Activated CD4-positive, CD25-positive, alpha-beta regulatory T cell (primary cell): ENCODE measurements at places on chromosomes 4 and X.

GRCh38 chr4:657834-658667 lies 16.0 kb downstream of the ATP5ME start:
- no peak for DNase-seq

- no peak for DNase-seq
Observed at GRCh38 chr4:119025420-119025819, 110.2 kb upstream of the MYOZ2 start.

DNA sequence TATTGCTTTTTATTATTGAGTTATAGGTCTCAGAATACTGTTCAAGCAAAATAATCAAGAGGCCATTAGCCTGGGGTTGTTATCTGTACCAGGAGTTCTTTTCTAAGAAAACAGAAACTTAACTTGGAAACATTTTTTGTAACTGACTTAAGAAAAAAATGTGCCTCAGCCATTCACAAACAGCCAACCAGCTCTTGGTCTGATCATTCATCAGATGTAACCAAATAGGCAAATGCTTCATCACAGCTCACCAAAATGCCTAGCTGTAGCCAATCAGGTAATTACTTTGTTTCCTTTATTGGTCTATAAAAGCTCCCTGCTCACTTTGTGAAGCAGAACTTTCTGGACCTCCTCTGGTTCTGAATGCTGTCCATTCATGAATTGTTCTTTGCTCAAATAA lies 387.7 kb downstream of the FAT4 start:
- no peak for DNase-seq

DNA sequence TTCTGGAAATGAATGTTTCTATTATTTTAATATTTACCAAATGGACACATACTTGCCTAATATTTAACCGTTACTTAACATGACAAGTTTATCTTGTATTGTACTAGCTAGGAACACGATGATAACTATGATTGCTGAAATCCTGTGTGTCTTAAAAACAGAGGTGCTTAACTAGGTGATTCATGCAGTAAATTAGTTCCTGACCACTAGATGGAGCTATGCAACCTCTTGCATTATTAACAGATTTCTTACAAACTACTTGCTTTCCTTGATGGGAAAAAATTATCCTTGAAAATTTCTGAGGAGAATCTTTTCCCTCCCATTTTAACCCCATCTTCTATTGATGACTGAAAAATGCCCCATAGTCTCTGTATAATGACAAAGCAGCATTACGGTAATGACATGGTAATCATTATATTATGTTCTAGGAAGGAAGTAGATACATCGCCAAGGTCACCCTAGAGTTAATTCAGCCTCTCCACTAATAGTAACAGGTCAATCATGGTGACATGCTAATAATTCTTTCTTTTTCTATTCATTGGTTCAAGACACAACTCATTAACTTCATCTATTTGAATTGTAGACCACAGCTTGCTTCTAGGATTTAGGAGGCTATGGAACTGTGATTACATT lies 844.2 kb downstream of the RAPGEF2 start:
- no peak for DNase-seq

GRCh38 chr4:55014876-55015275 lies 110.5 kb downstream of the KDR start:
- DNase-seq = no peak

DNA sequence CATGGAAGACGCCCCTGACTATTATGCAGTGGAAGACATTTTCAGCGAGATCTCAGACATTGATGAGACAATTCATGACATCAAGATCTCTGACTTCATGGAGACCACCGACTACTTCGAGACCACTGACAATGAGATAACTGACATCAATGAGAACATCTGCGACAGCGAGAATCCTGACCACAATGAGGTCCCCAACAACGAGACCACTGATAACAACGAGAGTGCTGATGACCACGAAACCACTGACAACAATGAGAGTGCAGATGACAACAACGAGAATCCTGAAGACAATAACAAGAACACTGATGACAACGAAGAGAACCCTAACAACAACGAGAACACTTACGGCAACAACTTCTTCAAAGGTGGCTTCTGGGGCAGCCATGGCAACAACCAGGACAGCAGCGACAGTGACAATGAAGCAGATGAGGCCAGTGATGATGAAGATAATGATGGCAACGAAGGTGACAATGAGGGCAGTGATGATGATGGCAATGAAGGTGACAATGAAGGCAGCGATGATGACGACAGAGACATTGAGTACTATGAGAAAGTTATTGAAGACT lies 3.6 kb downstream of the TSPYL2 start:
- no peak for DNase-seq

- DNase-seq = no peak
Observed at GRCh38 chr4:141391771-141392170, 171.1 kb downstream of the ZNF330 start.

DNA sequence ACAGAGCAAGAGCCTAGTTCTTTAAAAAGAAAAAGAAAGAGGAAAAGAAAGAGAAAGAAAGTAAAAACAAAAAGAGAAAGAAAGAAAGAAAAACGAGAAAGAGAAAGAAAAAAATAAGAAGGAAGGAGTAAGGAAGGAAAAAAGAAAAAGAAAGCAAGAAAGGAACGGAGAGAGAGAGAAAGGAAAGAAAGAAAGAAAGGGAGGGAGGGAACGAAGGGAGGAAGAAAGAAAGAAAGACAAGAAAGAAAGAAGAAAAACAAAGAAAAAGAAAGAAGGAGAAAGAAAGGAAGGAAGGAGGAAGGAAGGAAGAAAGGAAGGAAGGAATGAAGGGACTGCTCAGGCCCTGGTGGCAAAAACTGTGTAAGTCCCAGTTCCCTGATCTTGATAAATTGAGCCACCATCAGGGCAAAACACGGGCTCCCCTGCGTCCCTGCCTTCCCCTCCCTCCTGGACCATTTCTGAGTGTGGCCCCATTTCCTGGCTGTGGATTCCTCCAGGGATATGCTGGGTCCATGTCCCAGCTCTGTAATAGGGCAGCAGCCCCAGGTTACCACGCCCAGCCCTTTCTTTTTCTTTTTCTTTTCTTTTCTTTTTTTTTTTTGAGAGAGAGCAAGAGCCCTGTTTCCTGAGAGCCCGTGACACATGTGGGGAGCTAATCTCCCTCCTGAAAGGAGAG lies 44.8 kb downstream of the SHOX start:
- DNase-seq = no peak

DNA sequence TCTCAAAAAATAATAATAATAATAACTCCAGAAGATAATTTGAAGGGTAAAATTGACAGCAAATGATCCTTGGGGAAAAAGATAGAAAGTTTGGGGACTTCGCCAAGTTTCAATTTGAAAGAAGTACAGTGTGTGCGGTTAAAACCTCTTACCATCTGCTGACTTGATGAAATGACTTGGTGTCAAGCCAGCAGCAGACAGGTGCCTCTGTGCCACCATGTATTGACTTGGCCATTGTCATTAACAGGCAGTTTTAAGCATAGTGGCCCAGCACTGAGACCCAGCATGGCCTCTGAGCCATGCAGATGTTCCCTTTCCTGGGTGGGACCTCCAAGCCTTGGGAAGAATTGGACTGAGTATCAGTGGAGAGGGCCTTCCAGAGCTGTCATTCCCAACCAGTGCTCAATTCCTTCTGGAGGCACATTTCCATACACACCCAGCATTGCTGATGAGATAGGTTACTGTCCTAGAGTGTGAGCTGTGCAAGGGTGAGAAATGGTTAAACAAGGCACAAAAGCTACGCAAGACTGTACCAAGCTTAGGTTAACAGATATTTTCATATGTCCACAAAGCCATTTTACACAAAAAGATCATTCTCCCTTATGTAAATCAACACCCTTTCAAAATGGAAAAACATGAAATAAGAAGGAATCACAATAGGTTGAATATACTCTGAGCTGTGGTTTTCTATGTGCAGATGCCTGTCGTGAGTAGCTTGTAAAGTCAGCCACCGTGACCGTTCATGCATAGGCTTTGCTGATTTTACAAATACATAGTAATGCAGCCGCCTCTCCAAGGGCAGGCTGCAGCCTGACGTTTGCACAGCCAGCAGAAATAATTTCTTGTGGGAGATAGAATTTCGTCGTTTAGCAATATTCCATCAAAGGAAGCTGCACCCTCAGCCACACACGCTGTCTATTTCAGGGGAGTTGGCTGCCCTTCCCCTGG lies 59.4 kb upstream of the FBXW7 start:
- no peak for DNase-seq

GRCh38 chr4:94648699-94649098 lies 109.1 kb upstream of the BMPR1B start:
- DNase-seq = no peak

GRCh38 chr4:166279261-166279660 lies 406.2 kb downstream of the TLL1 start:
- DNase-seq = no peak

DNA sequence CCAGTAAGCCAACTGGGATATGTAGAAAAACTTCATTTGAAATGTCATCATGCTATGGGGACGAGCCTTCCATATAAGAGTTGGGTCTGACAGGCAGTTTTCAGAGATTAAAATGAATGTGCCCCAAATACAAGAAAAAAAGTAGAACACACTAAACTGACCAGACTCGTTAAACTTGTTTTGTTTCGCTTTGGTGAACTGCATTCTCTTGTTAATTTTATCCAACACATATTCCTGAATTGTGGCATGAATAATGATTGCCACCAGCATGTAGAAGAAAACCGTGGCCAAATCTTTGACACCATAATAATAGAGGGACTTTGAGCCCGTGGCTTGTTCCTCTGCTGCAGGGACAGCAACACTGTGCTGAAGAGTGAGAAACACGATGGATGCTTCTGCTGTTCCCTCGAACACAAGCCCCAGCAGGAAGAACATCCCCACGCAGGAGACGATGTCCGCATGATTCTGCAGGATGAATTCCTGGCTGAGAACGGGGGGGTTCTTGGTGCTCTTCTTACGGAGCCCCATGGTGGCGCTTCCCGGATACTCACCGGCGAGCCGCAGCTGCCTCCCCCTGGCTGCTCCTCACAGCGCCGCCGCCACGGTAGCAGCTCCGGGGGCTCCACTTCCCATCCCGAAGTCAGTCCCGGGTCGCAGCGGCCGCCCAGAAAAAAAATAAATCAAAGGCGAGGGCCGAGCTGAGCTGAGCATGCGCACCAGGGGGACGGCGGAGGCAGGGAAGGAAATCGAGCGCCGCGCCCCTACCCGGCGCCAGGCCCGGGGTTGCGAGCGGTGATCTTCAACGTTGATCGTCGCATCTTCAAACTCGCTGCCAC lies at the start of gene TRAM1L1:
TRAM1L1 (minus strand) TSS at position 711 of the 836 bp plus-strand sequence; CDS start at position 528, 183 bp downstream.
- no peak for DNase-seq

- no peak for DNase-seq
Observed at GRCh38 chr4:119728692-119729593, 100.3 kb upstream of the PDE5A start.

GRCh38 chrX:119087121-119087520 lies 14.3 kb downstream of the CT47C1 start:
- no peak for DNase-seq

DNA sequence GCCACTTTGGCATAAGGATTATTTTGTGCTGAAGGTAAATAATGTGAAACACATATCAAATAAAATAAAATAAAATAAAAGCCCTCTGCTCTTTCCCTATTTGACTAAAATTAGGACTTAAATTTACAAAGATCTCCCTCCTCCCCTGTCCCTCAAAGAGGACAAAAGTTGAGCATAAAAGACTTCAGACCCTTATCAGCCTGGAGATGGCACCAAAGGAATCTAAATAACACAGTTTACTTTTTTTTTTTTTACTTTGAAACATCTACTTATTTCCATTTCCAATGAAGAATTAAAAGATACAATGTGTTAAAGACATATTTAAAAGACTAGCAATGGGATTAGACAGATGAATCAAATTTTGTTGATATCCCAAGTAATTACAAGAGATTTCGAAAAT lies 89.7 kb downstream of the EPHA5 start:
- no peak for DNase-seq

- DNase-seq = no peak
Observed at GRCh38 chr4:185086053-185086452, 57.0 kb upstream of the SLC25A4 start.

- DNase-seq = no peak
Observed at GRCh38 chr4:186689476-186689875, 34.2 kb downstream of the FAT1 start.

DNA sequence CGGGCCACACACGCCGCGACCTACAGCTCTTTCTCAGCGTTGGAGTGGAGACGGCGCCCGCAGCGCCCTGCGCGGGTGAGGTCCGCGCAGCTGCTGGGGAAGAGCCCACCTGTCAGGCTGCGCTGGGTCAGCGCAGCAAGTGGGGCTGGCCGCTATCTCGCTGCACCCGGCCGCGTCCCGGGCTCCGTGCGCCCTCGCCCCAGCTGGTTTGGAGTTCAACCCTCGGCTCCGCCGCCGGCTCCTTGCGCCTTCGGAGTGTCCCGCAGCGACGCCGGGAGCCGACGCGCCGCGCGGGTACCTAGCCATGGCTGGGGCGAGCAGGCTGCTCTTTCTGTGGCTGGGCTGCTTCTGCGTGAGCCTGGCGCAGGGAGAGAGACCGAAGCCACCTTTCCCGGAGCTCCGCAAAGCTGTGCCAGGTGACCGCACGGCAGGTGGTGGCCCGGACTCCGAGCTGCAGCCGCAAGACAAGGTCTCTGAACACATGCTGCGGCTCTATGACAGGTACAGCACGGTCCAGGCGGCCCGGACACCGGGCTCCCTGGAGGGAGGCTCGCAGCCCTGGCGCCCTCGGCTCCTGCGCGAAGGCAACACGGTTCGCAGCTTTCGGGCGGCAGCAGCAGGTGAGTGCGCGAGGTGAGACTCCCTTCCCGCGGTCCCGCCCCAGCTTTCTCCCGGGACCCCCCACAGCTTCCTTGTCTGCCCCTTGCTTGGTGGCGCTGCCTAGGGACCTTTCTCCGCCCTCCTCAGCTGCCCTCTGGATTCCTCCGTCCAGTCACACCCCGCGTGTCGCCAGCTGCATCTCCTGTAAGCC lies 678 bp downstream of the BMP3 start:
- no peak for DNase-seq

DNA sequence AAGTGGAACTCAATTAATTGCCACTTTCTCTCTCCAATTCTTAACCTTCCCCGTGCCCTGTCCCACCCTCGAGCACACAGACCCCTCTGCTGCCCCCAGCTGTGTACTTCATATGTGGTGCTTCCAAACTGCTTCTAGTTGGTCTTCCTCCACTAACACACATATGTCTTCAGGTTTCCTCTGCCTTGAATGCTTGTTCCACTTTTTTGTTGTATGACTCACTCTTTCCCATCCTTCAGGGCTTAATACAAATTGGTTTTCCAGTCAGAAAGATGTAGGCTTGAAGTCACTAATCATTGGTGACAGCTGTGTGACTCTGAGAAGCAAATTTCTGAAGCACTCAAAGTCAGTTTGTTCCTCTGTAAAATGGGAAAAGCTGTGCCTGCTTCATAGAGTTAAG lies 30.6 kb downstream of the TRIM2 start:
- DNase-seq = no peak

GRCh38 chr4:7166237-7166636 lies 26.1 kb upstream of the SORCS2 start:
- no peak for DNase-seq
